Mucosa of descending colon (tissue), 3 donors: ENCODE measurements at places on chromosomes 2 and 18. TPM values are rescaled to one million over a fixed set of nuclear protein-coding genes. Genes with fewer than 3 reads are reported as not detected.

TNFAIP6 gene
- total RNA-seq, result not detected

ANKRD53 gene
- total RNA-seq, result 1.8 TPM

ZRANB3 gene
- total RNA-seq, result 4.9 TPM

FEV gene
- total RNA-seq, result 2.7 TPM

PLCL1 gene
- 10.6 TPM for total RNA-seq

MARCO gene
- 0.69 TPM for total RNA-seq

CDH2 gene
- total RNA-seq, result 0.63 TPM

SCN7A gene
- 1.6 TPM for total RNA-seq

PPP1R1C gene
- 0.75 TPM for total RNA-seq

MRPL19 gene
- 45.1 TPM for total RNA-seq

EMILIN1 gene
- 42.3 TPM for total RNA-seq

POTEE gene
- total RNA-seq, result 0.12 TPM

SALL3 gene
- not detected for total RNA-seq

RNF144A gene
- total RNA-seq, result 14.3 TPM

C1GALT1C1L gene
- total RNA-seq, result 0.67 TPM

MOGAT1 gene
- 0.38 TPM for total RNA-seq

SPDYA gene
- 1.2 TPM for total RNA-seq

SIGLEC15 gene
- 0.16 TPM for total RNA-seq

PLEKHH2 gene
- total RNA-seq, result 2.6 TPM

SYT4 gene
- 0.99 TPM for total RNA-seq

OTOF gene
- total RNA-seq, result not detected

MC5R gene
- not detected for total RNA-seq

SIX2 gene
- 0.12 TPM for total RNA-seq

NXPH2 gene
- total RNA-seq, result 0.38 TPM

EPHA4 gene
- 21.4 TPM for total RNA-seq

ICA1L gene
- 1.6 TPM for total RNA-seq

CBLN2 gene
- total RNA-seq, result 1.1 TPM

SULT1C4 gene
- total RNA-seq, result 0.55 TPM

EMILIN2 gene
- total RNA-seq, result 13.3 TPM

GTF3C2 gene
- total RNA-seq, result 56.9 TPM

CHRND gene
- not detected for total RNA-seq

MATN3 gene
- 0.70 TPM for total RNA-seq

SCN9A gene
- 24.3 TPM for total RNA-seq

CRYGC gene
- total RNA-seq, result not detected

OSGEPL1 gene
- 4.3 TPM for total RNA-seq
